Activated CD4-positive, CD25-positive, alpha-beta regulatory T cell (primary cell): ENCODE measurements at places on chromosomes 2 and 18.

- DNase-seq, result no peak
Observed at GRCh38 chr2:126513033-126513432, 142.9 kb upstream of the GYPC start.

GRCh38 chr2:239359196-239359912 is 41.5 kb downstream of the HDAC4 start:
- DNase-seq, result no peak

DNA sequence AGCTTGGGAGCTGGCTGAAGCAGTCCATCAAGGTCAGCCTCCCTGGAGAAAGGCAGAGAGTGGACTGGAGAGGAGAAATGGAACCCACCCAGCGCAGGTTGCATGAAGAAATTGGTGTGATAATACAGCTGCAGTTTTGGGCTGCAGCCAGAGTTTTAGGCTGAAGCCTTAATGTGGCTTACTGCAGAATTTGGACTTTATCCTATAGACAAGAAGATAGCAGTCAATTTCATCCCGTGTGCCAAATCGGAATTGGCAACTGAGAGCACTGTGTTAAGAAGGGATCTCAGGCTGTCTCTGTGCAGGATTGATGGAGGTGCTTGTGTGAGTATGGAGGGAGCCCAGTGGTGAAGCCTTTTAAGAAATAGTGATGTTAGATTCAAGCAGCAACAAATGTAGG is 7.5 kb downstream of the SGPP2 start:
- DNase-seq, result no peak

DNA sequence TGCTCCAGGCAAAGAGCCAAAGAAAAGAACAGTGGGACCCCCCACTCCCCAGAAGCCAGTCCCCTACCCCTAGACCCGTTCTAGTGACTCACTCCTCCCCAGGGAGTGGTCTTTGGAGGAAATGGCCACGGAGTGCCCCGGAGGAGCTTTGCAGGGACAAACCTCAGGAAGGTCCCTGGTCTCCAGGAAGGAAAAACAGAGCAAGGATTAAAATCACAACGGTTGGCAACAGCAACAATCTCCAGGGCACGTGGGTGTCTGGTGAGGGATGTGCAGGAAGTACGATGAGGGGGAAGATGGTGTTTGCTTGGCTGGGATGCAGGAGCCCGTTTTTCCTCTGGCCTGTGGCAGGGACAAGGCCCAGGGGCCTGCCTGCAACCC is 135.0 kb downstream of the SMAD2 start:
- no peak for DNase-seq
